Thoracic aorta (tissue), 2 donors: ENCODE measurements at places on chromosomes 13 and 19. TPM values are rescaled to one million over a fixed set of nuclear protein-coding genes. Genes with fewer than 3 reads are reported as not detected.

The RNU6-9 gene
- total RNA-seq = not detected

DNA sequence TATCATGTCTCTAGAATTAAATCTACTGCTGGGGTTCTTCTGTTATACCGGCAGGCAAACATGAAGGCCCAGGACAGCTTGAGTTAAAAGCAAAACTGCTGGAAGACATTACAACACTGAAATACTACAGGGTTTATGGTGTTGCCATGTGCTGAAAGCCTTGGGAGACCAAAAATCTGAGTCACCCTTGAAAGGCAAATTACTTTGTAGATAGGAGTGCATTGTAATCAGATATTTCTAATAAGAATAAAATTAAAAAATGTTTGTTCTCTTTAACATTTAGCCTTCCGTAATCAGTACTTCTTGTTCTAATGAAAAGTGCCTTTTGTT is 181.3 kb downstream of the PCDH9 start:
- DNase-seq = no peak

GRCh38 chr13:109783815-109784589 is 2.4 kb downstream of the IRS2 start:
- no peak for DNase-seq

The ZNF549 gene
- 8.3 TPM for total RNA-seq

- DNase-seq = no peak
Measured at GRCh38 chr19:40025938-40026596, 29.2 kb downstream of the ZNF546 start.
